Stimulated activated CD4-positive, alpha-beta T cell treated with anti-CD3 and anti-CD28 coated beads, Interleukin-1b, Interleukin-23, amount 100 ng/mL, for 1 hour (primary cell): ENCODE measurements at places on chromosomes 13 and 19.
A peak's percentile ranks its signal among the peaks of the same experiment; 100 is the strongest.

- no peak for DNase-seq
Observed at GRCh38 chr13:77817521-77817920, 101.1 kb downstream of the EDNRB start.

DNA sequence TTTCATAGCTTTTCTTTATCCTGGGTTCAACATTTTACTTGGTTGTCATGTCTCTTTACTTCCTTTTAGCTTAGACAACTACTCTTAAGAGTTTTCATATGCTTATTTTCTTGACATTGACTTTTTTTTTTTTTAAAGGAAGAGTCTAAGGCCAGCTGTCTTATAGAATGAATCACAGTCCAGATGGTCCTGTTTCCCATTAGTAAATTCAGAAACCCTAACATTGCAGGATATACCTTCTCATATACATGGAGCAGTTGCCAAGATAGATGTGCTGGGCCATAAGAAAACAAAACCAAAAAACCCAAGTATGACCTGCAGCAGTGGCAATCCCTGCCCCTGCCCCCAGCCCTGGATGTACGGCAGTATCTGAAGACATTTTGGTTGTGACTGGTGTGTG is 72.8 kb downstream of the COG3 start:
- DNase-seq: no peak

DNA sequence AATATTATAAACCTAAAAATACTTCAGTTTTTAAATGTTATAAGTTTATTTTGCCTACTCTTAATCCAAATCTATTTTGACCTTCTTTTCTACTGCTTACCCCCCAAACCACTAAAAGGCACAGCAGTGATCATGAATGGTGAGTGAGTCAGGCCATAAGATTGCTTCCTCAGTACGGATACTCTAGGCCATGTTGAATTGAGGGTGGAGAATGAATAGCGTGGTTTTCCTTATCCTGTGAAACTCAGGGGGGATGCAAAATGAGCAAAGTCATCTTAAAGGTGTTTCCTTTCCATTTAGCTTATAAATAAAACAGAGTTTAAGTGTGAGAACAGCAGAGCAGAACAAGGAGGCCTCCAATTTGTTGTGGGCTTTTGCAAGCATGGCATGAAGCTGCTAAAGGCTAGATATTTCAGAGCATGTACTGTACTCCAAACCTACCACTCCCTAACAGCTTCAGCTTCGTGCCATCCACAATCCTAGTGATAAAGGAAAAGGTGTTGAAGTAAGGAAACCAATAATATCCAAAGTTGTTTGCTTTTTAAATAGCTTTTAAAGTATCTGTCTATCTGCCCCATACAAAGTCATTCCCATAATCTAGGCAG is 25.0 kb downstream of the SERPINE3 start:
- DNase-seq: no peak

DNA sequence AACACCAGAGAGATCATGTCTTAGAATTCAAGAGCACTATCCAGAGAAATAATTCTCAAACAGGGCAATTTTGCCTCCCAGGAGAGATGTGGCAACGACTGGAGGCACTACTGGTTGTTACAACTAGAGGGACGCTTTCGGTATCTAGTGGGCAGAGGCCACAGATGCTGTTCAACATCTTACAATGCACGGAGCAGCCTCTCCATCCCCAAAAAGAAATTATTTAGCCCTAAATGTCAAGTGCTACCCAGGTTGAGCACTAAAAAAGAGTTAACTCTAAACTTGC is 78.6 kb downstream of the ABCC4 start:
- DNase-seq: no peak

- no peak for DNase-seq
Observed at GRCh38 chr13:38135592-38135991, 214.1 kb upstream of the UFM1 start.

- no peak for DNase-seq
Observed at GRCh38 chr19:39499932-39500331, 1.2 kb downstream of the DLL3 start.

DNA sequence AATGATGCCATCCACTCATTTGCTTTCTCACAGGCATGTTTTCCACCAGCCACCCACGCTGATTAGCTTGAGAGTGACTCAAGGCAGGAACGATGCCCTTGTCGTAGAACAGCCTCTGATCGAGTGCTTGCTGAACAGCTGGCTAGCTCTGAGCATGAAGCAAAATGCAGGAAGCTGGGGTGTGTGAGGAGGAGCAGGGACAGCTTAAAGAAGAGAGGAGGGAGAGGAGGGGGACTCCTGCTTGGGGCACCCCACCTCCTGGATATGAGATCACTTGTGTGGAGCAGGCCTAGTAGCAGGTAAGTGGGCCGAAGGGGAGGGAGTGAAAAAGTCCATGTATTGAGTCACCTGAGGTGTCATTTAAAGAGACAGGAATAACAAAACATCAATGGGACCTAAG is 48.8 kb downstream of the IRS2 start:
- no peak for DNase-seq

DNA sequence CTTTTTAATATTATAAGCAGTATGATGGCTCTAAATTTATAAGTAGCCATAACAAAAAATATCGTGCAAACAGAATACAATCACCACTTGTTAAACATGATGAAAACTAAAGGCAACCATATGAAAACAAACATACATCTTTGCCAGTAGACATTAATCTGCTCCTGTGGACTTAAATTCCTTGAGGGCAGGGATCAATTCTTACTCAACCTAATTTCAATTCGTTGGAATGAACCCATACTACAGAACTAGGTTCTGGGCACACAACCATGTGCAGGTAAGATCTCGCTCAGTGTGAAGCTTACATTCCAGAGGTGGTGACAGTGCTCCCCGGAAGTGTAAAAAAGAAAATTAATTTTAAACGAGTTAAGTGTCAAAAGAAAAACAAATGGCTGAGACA is 13.4 kb downstream of the TBC1D4 start:
- no peak for DNase-seq

DNA sequence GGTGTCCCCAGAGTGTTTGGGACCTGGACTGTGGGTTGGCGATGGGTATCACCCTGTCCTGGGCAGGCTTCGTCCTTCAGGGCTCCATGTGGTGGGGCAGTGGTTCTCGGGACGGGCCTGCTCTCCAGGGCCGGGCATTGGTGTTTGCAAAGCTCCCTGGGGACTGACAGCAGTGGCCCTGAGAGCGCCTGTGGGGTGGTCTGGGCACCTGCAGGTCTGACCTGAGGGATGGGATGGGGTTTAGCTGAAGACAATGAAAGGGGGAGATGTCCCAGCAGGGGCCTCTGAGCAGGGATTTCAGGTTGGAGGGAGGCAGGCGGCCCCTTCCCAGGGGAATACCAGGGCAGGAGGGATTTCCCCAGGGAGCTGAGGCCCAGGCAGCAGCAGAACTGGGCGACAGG is 68.3 kb upstream of the MCF2L start:
- DNase-seq: no peak

- DNase-seq: no peak
Observed at GRCh38 chr19:1975162-1975480, 34.1 kb downstream of the CSNK1G2 start.

DNA sequence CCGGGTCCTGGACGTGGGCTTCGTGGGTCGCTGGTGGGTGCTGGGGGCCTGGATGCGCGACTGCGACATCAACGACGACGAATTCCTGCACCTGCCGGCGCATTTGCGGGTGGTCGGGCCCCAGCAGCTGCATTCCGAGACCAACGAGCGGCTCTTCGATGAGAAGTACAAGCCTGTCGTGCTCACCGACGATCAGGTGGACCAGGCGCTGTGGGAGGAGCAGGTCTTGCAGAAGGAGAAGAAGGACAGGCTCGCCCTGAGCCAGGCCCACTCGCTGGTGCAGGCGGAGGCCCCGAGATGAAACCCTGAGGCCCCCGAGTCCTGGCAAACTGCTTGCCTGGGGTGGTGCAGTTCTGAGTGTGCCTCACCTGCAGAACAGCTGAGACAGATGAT is 787 bp downstream of the TIMM29 start:
- DNase-seq: no peak

- DNase-seq: no peak
Observed at GRCh38 chr19:12834566-12834943, at the start of gene RTBDN. Gene RTBDN (minus strand): TSS chr19:12834579. CDS start chr19:12829979, 4,600 bp downstream.

DNA sequence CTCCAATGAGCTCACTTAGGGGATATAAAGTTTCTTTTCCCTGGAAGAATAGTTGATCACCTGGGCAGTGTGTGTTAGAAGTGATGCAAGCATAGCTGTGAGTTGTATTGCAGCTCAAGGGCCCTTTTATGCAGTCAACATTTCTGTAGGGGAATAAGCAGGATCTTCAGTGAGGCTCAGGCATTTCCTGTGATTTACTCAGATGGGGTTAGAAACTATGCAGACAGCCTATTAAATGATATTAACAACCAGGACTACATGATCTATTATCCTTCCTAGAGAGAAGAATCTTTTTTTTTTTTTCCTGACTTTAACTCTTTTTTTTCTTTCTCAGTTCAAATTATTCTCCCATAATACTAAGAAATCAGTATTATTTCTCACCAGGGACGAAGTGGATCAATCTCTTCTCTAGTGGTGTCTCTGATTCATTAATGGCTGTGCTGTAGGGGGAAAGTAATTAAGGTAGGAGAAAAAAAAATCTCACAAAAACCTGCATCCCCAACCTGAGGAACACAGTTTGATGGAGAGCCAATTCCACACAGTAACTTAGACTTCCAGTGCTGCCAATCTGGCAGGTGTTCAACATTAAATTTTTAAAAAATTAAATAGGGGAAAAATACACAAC is 126.4 kb upstream of the SLC10A2 start:
- DNase-seq: no peak

DNA sequence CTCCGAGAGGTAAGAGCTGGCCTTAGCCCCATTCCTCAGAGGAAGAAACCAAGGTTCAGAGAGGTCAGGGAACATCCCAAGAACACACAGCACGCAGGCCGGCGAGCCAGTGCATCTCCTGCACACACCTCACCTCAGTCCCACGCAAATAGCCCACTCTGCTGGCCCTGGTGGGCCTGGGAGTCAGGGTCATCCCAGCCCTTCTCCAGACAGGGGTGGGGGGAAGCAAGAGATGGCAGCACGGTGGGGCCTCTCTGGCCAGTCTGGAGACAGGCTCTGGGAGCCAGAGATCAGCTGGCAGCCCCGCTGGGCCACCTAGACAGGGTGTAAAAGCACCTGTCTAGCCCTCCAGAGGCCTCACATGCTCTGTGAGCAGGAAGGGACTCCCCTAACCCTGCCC is 26.8 kb downstream of the TUBA3C start:
- no peak for DNase-seq

- DNase-seq: no peak
Observed at GRCh38 chr13:90447734-90448101, 899.8 kb upstream of the MIR17HG start.

- DNase-seq: no peak
Observed at GRCh38 chr19:55447421-55448174, 4.5 kb upstream of the SHISA7 start.

DNA sequence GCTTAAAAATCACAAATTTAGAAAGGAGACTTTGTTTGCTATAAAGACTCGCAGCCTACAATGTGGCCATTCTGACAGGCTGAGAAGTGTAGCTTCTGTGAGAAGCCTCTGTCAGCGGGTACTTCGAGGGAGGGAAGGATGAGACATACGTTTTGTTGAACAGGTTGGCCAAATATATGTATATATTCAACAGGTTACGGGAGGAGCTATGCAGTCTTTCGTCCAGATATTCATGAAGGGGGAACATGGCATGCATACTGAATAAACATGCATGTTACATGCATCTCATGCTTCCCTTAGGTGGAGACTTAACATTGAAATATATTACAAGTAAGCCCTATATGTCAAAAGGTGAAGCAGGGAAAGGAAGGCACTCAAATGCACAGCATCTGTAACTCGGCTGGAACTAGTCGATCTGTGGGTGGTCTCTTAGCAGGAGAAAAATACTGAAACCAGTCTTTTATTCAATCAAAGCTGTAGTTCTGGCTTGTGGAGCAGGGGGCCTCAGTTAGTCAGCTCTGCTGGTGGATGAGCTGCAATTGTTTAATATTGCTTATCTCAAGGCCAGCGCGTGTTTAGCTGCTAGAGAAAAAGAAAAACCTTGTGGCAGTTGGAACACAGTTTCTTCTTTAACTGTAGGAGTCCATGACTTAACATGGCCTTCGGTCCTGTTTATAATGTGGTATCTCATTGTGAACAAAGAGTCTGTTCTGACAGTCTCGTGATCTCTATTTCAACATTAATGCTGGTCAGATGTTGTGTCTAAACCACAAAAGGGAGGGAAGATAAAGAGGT is 94.3 kb downstream of the FAM216B start:
- no peak for DNase-seq

GRCh38 chr13:86992251-86992650 is 678.9 kb upstream of the SLITRK5 start:
- no peak for DNase-seq

GRCh38 chr13:60679928-60680694 is 283.1 kb downstream of the TDRD3 start:
- no peak for DNase-seq

- no peak for DNase-seq
Observed at GRCh38 chr19:33400856-33401682, 27.6 kb downstream of the CEBPG start.

DNA sequence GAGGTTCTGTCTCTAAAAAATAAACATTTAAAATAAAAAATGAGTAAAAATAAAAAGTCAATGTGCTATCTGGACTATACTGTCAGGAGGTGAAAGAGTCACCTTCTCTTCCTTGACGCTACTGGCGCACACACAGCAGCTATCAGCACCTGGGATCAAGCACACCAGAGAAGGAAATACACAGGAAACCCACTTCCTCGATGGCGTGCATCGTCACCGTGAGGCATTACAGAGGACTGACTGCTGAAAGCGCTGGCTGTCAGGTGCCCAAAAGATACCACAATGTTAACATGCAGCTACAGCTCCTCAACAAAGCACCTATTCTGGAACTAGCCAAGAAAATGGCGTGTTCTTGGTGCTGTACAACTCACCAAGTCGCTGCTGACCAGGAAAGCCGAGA is 6.1 kb downstream of the SLC35E1 start:
- peak; percentile 62 for DNase-seq

GRCh38 chr13:63297163-63297562 is 1881.5 kb upstream of the PCDH20 start:
- DNase-seq: no peak

- no peak for DNase-seq
Observed at GRCh38 chr19:900302-901111, 7.2 kb downstream of the RNU6-9 start.

GRCh38 chr13:98144027-98144741 is 1.3 kb downstream of the FARP1 start:
- DNase-seq: no peak

DNA sequence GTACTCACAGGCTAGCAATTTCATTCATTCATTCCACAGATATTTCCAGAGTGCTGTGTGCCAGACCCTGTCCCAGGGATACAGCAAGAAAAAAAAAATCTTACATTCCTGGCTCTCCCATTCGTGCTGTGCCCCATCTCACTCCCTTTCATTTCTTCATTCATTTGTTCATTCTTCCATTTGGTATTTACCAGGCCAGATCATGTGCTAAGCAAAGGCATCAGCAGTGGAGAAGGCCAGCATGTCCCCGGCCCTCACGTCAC is 2.3 kb downstream of the MAP3K10 start:
- DNase-seq: no peak
